ENCODE measurements at places on chromosomes 6 and 20.

GRCh38 chr20:40717343-40717865 is 28.4 kb upstream of the MAFB start:
- DNase-seq: no peak

GRCh38 chr6:155125906-155126305 is 130.8 kb downstream of the TIAM2 start:
- DNase-seq: no peak

DNA sequence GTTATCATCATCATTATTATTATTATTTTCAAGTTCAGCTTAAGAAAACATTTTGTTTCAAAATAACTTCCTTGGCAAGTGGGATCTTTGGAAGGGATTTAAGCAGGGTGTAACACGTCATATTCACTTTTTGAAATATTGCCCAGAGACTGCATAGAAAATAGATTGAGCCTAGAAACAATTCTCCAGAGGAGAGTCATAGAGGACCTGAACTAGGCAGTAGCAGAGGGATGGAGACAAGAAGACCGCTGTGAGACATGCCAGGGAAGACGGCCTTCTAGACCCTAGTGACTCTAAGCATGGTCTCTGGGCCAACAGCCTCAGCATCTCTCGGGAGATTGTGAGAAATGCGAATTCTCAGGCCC is 55.5 kb downstream of the EDN1 start:
- no peak for DNase-seq

DNA sequence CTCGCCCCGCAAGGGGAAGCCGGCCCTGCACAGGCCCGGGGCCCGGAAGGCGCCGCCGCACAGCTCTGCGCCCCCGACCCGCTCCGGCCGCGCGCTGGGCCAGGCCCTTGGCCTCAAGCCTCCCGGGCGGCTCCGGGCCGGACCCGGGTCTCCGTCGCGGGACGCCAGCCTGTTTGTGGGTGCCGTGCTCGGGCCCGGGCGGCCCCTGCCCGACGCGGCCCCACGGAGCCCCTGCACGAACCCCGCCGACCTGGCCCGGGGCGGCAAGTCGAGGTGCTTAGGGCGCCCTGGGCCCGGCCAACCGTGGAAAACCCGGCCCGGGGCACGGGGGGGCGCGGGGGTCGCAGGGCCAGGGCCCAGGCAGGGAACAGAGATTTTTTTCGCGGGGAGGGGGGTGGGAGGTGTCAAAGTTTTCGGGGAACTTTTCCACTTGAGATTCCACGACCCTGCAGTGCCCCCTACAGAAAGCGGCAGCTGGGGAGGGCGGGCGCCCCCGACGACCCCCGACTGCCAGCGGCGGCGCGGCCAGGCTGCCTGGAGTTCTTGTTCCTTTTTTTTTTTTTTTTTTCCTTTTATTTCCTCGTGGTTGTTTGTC is 805 bp upstream of the STX16 start:
- DNase-seq: peak; percentile 53

- DNase-seq: no peak
Measured at GRCh38 chr20:25364879-25365699, 25.5 kb downstream of the ABHD12 start.

DNA sequence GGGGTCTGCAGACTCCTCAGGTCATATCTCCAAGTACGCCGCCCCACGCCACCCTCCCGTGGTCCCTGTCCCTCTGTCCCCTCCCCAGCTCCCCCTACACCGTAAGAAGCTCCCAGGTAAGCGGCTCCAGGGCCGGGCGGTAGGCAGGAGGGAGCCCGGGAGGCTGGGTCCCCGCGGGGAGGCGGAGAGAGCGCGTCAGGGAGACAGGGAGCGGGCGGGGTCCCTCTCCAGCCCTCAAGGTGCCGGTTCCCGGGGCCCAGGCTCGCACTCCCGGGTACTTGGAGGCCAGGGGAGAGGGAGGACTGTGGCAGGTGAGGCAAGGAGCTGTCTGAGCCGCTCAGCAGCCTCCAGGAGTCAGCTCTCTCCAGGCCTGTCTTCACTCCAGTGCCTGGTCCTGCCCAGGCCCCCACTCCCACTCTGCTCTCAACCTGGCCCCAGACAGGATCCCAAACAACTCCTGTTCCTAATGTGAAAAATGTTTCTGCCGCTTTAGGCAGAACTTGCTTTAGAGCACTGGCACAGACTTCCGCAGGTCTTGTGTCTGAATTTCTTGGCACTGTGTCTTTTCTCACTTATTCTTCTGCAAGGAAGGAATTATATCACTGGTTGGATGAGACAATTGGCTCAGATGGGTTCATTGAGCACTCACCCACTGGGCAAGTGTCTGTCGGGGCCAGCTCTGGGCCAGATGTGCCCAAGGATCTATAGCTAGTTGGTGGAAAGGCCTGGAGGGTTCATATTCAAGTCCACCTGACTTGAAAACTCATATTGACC is 36.6 kb downstream of the HLA-G start:
- DNase-seq: no peak

DNA sequence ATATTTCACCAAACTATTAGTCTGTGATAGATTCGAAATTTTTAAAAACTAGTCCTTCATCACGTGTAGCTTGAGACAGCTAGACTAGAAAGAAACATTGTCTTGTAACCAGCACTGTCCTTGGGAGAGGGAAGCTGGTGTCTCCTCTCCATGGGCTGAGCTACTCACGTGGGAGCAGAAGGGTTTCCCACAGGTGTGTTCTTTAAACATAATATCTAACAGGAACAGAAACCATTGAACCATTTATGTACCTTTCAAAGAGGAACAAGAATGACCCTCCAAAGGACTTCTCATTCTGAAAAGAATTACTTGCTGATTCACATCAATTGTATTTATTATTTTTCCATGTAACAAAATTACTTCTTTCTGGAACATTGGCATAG is 72.4 kb upstream of the SYNJ2 start:
- no peak for DNase-seq

DNA sequence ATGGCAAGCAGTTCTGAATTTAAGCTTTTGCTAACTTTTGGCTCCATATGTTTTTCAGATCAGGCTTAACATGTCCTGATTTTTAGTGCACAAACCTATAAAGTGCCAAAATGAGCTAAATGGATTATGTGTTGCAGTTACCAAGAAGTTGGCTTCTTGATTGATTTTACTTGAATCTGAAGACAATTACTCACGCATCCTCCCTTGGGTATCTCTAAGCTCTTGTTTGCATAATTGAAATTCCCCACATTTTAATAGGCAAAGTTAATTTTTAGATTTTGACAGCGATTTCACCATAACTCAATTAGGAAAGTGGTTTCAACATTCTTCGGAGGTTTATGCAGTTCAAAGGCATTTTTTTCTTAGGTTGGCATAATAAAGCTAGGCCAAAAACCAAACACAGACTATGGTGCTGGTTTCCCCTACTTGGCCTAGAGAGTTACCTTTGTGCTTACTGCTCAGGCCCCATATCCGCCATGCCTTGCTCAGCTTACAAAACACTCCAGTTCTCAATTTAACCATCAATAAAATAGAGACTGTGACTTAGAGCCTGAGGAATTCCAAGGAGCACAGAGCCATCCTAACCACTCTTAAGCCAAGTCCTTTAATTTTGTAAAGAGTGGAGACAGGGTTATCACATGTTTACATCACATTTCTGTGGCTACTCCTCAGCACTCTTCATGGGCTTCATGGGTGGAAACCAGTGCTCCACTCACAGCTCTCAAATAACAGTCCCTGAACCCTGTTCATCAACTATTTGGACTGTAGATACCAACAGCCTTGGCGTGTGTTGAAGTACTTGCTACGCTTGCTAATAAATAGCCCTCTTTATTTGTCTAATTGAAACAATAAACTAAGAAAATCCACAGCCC is 32.1 kb downstream of the LAMA4 start:
- DNase-seq: no peak

DNA sequence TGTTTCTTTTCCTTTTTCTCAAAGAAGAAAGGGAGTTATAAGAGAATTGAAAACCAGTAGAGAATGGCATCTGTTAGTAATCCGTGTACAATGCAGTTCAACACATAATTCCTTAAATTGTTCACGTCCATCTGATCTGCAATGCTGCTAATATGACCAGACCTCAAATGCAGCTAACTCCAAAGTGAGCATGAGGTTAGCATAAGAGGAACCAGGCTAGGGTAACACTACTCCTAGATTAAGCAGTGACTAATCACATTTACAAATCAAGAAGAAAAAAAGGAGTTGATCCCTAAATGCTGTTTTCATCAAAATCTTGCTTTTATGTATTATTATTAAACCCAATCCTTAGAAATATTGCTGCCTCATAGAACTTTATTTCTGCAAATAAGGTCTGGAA is 432.7 kb upstream of the ARID1B start:
- DNase-seq: no peak

DNA sequence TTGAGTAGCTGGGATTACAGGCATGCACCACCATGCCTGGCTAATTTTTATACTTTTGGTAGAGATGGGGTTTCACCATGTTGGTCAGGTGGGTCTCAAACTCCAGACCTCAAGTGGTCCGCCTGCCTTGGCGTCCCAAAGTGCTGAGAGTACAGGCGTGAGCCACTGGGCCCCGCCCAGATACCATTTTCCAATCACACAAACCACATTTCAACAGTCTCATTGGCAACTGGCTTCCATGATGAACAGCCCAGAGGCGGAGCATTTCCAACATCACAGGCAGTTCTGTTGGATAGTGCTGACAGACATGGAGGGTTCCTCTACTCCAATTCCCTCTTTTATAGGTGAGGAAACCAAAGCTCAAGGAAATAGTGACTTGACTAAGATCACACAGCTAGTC is 43.9 kb upstream of the PLCB4 start:
- no peak for DNase-seq

DNA sequence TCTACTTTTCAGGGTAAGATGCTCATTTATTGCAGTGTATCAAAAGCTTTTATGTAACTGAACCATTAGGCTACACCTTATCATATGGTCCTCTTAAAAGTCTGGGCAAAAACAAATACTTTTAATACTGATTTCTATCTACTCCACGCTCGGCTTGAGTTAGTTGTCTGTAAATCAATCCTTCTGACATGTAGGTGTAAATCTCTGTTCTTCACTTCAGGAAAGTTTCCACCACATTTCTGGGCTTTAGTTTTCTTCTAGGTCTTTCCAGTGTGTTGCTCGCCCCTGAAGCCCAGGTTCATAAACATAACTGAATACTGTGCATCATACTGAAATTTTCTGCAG is 89.2 kb upstream of the RNF217 start:
- no peak for DNase-seq

DNA sequence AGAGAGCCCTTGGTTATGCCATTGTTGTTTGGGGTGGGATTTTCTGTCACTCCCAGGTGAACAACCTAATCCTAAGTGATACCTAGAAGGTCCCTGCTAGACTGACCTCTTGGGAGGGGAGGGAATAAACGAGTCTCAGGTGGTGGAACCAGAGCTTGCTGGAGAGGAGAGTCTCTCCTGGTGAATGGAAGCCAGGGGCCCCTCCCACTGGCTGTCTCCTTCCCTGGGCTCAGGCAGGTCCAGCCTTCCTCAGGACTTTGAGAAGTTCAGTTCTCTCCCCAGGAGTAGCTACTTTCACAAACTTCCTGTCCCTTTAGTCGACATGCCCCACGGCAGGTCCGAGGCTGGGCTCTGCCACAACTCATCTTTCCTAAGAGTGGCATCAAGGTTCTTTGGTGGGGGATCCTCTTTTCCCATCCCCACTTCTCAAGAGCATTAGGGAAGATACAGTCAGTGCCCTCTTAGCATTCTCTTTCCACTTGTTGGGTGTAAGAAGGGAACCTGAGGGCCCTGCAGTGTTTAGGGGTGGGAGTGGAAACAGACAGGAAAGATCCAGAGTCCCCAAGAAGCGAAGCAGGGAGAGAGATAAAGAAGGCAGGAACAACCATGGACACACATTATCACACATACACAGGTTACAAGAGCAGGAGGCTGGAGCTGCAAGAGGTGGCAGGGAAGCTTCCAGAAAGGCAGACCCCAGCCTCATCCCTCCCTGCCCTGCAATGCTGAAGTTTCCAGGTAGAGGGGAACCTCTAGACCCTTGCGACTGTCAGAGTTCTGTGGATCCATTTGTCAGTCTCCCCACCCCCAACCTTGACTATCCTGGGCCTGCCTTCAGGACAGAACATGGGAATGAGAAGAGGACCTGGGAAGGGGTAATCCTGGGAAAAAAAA is 900 bp upstream of the GLP1R start:
- DNase-seq: no peak

- DNase-seq: peak; percentile 59
Measured at GRCh38 chr6:710601-711571, 17.9 kb upstream of the EXOC2 start.

Data from activated CD4-positive, alpha-beta T cell treated with anti-CD3 and anti-CD28 coated beads for 36 hours (primary cell).